ENCODE measurements at places on chromosomes 2 and 18. TPM values are rescaled to one million over a fixed set of nuclear protein-coding genes. Genes with fewer than 3 reads are reported as not detected.

The SLC40A1 gene
- total RNA-seq = 319 TPM

The GAL3ST2 gene
- total RNA-seq = not detected

The LRRC30 gene
- not detected for total RNA-seq

GRCh38 chr2:18356676-18357075 lies 203.8 kb downstream of the RDH14 start:
- DNase-seq = no peak

The COLEC11 gene
- 0.13 TPM for total RNA-seq

The NGEF gene
- total RNA-seq = not detected

GRCh38 chr18:67876871-67877270 lies 360.4 kb upstream of the DSEL start:
- DNase-seq = no peak

The KLHL29 gene
- total RNA-seq = 2.2 TPM

DNA sequence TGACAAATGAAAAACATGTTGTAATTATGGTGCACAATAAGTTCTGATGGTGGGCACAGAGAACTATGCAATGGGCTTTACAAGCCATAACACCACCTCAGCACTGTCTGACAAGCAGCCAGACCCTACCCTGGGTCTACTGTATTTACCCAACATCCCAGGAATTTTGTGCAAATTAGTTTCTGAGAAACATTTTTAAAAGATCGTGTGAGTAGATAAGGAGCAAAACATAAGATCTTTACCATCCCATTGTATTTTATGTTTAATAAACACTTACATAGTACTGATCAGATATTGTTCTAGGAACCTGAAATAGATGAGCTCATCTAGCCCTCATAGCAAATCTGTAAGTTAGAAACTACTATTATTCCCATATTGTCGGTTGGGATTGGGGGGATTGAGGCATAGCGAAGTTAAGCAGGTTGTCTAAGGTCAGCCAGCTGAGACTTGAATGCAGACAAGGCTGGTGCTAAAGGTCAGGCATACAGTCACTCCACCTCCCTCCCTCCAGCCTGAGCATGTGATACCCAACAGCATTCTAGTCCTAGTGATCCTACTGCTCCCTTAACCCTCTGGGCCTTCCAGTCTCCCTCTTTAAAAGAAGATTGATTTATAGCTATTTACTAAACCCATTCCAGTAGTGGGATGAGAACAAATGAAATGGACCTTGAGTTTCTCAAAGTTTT lies 67.4 kb upstream of the STAM2 start:
- no peak for DNase-seq

DNA sequence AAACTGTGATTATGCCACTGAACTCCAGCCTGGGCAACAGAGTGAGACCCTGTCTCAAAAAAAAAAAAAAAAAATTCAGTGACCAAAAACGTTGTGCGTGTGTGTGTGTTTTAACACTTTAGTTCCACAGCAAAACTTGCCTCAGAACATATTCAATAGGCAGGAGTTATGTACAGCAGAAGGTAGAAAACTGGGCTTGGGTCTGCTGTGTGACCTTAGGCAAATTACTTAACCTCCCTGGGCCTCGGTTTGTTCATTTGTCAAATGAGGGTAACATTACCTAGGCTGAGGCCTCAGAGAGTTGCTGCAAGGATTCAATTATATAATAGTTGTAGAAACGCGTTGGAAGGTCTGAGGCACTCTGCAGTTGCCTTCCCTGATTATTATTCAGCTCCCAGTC lies 10.3 kb upstream of the SCG2 start:
- no peak for DNase-seq

- no peak for DNase-seq
These were observed 1238.4 kb downstream of the LRP1B start for GRCh38 chr2:140892436-140892835.

GRCh38 chr2:11319939-11320338 lies 24.5 kb downstream of the ROCK2 start:
- no peak for DNase-seq

The SALL3 gene
- total RNA-seq = not detected

Measured in dermis microvascular lymphatic vessel endothelial cell (primary cell).